Tongue (tissue), 3 donors: ENCODE measurements at places on chromosomes 1 and 21.
A peak's percentile ranks its signal among the peaks of the same experiment; 100 is the strongest.

GRCh38 chr21:31473685-31474345 lies 129.8 kb upstream of the TIAM1 start:
- no peak for DNase-seq

DNA sequence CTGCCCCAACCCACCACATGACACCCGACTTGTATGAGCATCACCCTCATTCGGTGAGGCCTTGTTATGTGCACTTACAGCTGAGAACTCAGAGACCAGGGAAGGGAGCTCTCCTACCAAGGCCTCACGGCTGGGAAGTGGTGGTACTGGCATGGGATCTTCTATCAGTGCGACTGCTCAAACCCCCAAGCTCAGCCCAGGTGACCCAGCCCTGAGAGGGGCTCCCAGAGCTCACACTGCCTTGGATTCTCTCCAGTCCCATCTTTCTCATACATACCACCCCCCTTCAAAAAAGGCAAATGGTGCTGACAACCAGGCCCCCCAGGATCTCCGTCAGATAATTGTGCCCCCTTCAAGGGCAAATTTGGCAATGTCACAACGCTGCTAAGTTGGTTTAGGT lies 777 bp upstream of the PLA2G2F start:
- no peak for DNase-seq

- no peak for DNase-seq
Observed at GRCh38 chr21:16979574-16979973, 533.3 kb upstream of the CXADR start.

DNA sequence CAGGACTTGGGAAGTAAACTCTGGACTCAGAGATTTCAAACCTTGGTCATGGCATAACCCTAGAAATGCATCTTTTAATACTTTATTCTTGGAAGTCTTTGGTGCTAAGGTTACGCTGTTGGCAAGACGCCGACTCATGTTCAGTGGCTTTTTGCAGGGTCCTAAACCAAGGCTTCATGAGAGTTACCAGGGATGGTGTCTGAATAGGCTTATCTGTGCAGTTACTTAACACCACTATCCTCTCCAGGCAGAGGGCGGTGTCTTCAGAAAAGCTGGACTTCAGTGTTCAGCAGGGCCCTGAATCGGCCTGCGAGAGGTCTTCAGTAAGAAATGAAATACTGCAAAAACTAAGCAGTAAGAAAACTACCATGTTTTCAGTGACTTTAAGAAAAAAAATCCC lies 58.3 kb downstream of the SIM2 start:
- DNase-seq: peak; percentile 51

- DNase-seq: no peak
Observed at GRCh38 chr1:45444609-45445131, 46.3 kb downstream of the TESK2 start.
